Activated T-helper 1 cell treated with anti-CD3 and anti-CD28 coated beads, Interleukin-2, amount 50 U/mL, for 16 hours (primary cell): ENCODE measurements at places on chromosomes 2 and 18.

GRCh38 chr18:76412818-76413565 is 82.0 kb downstream of the ZNF516 start:
- no peak for DNase-seq

DNA sequence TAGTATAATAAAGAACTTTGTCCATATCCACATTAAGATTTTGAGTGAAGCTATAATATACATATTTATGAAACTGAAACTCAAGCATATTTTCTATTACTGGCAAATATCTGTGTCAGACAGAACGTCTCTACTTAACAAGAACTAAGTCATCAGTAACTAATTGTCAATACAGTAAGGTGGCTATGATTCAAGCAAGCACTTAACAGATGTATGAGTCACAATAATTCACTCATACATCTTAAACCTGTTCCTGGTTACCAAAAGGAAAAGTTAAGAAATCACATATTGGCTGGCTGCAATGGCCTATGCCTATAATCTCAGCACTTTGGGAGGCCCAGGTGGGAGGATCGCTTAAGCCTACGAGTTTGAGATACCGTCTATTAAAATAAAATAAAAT is 96.0 kb downstream of the SOS1 start:
- no peak for DNase-seq

GRCh38 chr2:101109451-101110118 is 41.6 kb downstream of the TBC1D8 start:
- DNase-seq, result no peak

- no peak for DNase-seq
These were observed 271.1 kb upstream of the RAB6C start for GRCh38 chr2:129708221-129708967.

DNA sequence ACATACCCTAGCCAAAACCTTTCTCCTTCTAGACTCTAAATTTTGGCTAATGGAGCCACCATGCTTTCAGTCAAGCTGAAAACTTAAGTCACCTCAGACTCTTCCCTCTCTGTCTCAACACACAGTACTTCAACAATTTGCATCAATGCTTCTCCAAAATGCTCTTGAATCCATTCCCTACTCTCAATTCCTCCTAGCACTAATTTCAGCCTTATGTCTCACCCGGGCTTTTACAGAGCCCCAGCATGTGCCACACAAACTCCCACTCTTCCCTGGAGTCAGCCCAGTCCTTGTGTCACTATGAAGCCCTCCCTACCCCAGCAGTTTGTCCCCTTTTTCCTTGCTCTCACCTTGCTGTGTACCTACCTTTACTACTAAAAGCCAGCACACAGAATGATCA is 38.7 kb downstream of the AAK1 start:
- no peak for DNase-seq

DNA sequence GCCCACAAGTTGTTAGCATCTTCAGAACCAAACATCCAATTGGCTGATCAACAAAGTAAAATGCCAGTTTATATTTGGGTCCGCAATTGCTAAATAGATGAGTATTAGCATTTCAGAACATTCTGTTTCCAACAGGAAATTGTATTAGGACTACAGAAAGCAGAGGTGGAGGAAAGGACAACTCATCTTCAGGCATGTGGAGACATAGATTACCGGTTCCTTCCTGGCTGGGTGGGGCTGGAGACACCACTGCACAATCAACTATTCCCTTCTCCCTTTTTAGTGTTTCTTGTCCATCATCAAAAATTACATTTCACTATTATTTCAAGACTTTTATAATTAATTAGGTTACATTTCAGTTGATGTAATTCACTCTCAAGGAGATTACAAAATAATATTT is 83.8 kb downstream of the ADAM23 start:
- no peak for DNase-seq

- no peak for DNase-seq
These were observed 503.7 kb upstream of the SLC8A1 start for GRCh38 chr2:40955635-40956034.

DNA sequence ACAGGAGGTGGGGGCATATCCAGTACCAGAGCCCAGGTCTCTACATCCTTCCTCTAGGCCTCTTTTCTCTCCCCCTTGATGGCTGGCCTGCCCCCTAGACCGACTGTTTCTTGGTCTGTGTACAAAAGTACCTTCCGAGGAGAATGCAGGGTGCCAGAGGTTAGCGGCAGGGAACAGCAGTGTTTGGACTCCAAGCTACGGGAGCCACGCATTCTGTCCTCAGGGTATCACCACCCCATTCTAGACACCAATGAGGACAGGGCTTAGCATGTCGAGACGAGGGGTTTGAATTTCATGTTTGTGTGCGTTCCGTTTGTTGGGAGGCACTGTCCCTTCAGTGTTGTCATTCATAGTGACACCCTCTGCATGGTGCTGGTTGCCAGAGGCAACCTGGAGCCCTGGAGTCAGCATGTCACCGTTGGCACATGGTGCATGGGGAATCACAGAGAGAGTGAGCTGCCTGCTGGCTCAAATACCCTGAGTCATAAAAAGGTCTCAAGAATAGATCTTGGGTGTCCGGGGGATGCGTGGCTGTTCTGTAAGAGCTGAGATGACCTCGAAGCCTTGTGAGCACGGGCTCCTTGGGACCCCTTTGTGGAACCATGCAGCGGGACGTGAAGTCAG is 57.2 kb upstream of the LDLRAD4 start:
- no peak for DNase-seq

DNA sequence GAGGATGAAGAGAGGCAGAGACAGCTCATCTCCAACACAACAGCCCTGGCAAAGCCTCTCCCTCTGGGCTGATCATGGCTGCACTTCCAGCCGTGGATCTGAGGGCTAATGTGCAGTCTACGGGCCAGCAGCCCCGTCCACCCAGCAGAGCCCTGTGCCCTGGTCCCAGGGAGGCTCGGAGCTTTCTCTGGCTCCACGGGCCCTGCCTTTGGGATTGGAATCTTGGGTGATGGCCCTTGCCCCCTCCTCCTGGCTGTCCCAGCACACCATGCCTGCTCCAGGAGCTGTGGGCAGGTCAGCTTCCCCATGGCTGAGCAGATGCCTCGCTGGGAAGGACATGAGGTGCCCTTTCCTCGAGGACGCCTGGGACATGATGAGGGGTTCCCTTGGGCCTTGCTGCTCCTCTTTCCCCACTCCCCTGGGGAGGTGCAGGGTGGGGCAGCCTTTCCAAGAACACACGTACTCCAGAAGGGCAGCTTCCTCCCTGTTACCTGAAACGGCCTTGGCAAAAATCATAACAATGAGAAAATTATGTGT is 66.9 kb downstream of the C18orf63 start:
- no peak for DNase-seq

DNA sequence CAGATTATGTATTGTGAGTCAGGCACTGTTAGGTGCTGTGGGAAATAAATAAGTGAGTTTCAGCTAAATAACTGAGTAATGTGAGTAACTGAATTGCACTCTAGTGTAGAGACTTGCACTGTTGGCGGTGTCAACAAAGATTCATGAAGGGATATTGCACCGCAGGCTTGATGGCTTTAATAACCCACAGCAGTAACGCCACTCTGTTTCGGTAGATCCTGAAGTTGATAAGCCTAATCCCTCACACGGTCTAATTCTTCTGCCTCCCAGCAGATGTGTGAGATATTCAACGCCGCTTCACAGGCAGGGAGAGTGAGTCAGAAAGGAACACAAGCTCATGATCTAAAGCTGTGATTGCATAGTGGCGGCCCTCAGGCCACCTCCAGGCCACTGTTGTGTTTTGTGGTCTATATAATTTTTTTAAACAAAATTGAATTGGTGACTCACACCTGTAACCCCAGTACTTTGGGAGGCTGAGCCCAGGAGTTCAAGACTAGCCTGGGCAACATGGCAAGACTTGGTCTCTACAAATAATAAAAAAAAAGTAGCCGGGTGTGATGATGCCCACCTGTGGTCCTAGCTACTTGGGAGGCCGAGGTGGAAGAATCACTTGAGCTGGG is 94.3 kb downstream of the LIPG start:
- no peak for DNase-seq

DNA sequence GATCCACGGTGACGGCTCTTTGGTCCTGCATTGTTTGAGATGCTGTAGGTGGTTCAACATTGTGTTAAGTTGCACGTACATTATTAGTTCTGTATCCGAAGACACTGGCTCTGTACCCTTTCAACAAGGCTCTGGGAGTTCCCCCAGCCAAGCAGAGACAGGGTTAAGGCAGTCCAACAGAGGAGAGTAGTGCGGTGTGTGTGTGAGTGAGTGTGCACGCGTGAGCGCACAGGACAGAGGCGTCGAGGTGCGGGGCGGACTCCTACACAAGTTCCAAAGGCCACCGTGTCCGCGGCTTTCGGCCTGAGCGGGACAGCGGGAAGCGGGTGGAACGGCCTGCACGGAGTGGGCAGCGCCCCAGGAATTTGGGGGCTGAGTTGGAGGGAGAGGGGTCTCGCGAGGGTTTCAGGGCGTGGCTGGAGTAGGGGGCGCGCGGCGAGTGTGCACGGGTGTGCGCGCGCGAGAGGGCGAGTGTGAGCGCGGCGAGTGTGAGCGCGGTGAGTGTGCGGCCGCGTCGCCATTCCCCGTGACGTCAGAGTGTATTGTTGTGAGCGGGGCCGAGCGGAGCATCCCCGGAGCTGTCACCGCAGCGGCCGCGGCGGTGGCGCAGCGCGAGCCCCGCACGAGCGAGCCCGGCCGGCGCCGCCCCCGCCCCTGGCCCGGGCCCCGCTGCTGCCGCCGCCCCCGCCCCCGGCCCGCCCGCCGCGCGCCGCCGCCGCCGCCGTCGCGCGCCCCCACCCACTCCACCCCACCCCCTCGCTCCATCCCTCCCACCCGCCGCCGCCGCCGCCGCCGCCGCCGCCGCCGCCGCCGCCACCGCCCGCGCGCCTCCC is at the start of gene ASXL3:
ASXL3 (plus strand) TSS at position 535 of the 833 bp plus-strand sequence. CDS start 413 bp downstream, outside the sequence.
- no peak for DNase-seq

GRCh38 chr2:151403914-151404313 is 5.8 kb upstream of the RIF1 start:
- no peak for DNase-seq

GRCh38 chr2:118525346-118525745 is 322.1 kb downstream of the EN1 start:
- no peak for DNase-seq

DNA sequence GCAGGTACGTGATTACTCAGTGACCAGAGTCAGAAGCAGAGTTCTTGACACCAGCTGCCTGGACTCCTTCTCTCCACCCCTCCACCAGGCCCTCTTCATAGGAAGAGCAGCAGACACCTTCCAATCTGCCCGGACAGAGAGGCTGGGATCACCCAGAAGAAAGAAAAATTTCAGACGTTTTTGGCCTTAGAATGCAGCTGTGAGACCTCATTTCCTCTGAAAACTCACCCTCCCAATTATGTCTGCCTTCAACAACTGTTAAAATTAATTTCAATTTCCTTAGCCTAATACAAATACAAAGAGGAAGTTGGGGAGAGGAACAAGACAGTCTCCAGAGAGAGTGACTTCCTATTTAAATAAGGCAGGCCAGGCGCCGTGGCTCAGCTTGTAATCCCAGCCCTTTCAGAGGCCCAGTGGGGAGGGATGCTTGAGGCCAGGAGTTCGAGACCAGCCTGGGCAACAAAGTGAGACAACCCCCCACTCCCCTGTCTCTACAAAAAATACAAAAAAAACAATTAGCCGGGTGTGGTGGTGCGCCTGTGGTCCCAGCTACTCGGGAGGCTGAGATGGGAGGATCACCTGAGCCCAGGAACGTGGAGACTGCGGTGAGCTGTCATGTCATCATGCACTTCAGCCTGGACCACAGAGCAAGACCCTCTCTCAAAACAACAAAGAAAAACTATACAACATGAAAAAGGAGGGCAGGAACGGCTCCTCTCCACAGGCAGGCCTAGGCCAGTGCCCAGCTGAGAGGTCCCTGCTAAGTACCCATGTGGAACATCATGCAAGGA is 1.6 kb downstream of the SLC66A2 start:
- no peak for DNase-seq

- no peak for DNase-seq
These were observed 510.3 kb downstream of the PLCL1 start for GRCh38 chr2:198314559-198315153.

DNA sequence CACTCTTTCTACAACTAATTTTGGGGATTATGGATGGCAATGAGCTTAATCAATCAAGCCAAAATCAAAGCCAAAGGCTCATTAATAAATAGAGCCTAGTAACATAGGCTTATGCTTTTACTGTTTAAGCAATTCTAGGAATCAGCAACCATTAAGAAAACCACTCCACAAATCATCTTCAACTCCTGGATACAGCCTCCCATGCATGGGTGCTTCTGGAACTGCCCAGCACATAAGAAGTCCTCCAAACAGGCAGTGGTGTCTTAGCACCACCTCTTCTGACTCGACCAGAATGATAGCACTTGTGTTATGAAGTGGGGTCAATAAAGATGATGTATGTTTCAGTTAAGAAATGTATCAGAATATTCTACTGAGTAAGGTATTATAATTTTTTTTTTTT is 104.4 kb upstream of the SERPINE2 start:
- no peak for DNase-seq

DNA sequence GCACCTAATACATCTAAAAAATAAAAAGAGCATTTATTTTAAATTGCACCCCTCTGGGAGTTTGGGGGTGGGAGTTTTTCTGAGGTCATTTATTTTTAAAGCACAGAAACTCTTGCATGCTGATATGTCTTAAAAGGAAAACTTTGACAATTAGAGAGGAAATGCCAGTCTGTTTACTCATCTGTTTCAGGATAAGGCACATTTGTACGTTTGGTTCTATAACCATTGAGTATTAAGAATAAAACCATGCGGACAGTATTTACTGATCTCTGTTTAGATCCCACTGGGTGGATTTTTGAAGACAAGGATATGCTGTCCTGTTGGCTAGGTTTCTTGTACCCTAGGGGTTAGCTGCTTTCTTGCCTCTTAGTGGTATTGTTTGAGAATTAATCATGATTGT is 122.9 kb downstream of the TANC1 start:
- no peak for DNase-seq

DNA sequence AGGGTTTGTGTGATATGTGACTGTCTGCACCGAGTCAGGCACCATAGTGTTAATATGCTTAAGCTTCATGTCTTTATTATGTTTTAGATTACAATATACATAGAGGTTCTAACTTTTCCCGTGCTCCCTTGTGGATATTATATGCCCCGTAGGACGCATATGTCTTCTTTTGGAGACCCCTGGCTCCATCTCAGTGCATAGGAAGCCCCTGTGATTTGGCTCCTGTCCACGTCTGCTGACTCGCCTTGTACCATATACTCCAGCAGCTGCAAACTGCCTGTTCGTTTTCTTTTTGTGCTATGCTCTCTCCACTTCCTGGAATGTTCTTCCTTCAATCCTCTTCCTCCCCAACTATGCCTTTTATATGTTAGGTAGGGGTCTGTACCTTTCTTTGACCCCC is 110.9 kb downstream of the PTRHD1 start:
- DNase-seq, result no peak

- no peak for DNase-seq
These were observed 56.3 kb downstream of the TWIST2 start for GRCh38 chr2:238904177-238904576.
